ENCODE measurements at places on chromosomes 13 and 19. TPM values are rescaled to one million over a fixed set of nuclear protein-coding genes. Genes with fewer than 3 reads are reported as not detected.

DNA sequence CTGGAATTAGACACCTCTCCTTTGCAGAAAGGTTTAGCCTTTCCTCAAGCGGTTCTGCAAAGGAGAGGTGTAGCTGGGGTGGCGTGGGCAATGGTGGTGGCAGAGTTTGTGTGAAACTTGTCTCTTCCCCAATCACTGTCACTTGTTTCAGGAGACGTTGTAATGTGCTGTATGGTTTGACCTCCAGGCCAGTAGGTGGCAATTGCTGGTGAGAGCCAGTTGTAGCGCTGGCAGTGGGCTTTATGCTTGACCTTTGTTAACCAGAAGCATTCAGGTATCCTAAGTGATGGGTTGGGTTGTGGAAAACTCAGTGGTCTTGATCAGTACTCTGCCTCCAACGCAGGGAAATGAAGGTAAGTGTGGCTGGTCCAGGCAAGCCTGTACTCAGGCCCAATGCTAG lies 12.7 kb upstream of the LILRA5 start:
- no peak for DNase-seq

GRCh38 chr13:26881154-26881553 lies 120.6 kb upstream of the GPR12 start:
- no peak for DNase-seq

GRCh38 chr19:15696654-15697194 lies 23.8 kb downstream of the CYP4F12 start:
- no peak for DNase-seq

GRCh38 chr13:97091196-97091595 lies 96.9 kb upstream of the OXGR1 start:
- DNase-seq, result no peak

- no peak for DNase-seq
Measured at GRCh38 chr13:109587689-109588088, 198.7 kb downstream of the IRS2 start.

CACNG6 gene
- not detected for total RNA-seq

Measured in omental fat pad (tissue), 4 donors.